ENCODE measurements at places on chromosomes 3 and 15.

- DNase-seq, result no peak
Measured at GRCh38 chr15:70494852-70495571, 268.3 kb downstream of the UACA start.

DNA sequence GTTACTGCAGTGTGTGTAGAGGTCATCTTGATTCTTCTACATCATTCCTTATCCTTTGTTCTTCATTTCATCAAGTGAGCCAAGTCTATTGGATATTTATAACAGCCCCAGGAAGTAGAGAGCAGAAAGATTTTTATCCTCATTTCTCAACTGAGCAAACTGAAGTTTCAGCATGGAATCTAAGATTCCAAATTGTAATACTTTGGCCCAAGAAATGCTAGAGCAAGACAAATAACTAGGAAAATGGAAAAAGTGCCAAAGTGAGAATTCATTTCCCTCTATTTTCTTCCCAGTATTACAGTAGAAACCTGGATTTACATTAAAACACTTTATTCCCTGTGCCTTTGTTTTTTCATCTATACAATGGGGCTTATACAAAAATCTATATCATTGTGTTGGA is 346.8 kb downstream of the ARPP21 start:
- DNase-seq, result no peak

DNA sequence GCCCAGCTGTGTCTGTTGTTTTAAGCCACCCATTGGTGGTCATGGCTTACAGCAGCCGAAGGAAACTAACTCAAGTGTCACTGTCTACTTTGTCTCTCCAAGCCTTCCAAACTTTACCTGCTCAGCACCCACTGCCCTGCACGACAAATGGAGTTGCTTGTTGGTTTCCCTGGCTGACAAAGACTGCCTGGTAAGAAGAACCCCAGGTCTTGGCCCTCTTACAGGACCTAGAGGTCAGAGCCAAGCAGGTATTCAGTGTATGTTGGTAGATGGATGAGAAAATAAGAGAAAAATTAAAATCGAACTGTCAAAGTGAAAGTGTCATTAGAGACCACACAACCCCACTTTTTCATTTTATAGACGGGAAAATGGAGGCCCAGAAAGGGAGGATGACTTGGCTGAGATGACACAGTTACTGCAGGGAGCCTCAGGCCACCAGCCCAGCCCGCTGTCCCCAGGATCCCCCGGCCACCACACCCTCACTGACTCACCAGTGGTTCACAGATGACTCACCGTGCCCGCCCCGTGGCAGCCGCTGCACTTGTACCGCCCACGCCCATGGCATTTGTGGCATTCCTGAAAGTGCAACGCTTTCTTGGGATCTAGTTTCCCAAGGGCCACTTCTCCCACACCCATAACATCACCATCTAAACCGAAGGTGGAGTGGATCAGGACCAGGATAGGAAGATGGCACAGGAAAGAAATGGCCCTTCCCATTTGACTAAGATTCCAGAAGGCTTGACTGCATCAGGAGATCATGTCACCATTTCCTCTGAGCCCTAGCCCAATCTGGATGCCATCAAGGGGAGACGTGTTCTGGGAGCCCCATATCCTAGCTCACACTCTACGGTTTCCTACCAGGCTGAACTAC is 15.2 kb downstream of the SSUH2 start:
- no peak for DNase-seq

- DNase-seq, result no peak
Measured at GRCh38 chr15:31442699-31443111, 116.1 kb downstream of the KLF13 start.

- DNase-seq, result no peak
Measured at GRCh38 chr3:129535075-129535474, 6.6 kb downstream of the RHO start.

DNA sequence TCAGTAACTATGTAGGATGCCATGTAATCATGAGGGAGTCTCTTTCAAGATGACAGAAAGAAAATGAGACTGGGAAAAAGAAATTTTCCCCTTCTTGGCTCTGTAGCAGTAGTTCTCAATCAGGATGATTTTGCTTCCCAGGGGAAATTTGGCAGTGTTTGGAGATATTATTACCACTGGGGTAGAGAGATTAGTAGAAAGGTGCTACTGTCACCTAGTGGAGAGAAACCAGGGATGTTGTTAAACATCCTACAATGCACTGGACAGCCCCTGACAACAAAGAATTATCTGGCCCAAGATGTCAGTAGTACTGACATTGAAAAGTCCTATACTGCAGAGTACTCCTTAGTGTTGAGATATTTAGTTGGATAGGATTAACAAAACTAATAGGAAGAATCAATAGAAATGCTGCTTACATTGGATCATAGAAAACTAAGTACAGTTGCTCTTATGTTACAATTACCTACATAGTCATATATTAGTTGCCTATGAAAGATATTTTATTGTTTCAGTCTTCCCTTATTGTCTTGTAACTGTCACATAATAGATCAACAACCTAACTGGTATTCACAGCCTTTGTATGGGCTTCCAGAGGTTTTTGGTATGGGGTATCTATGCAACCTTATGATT is 433.3 kb downstream of the RAP2B start:
- no peak for DNase-seq

DNA sequence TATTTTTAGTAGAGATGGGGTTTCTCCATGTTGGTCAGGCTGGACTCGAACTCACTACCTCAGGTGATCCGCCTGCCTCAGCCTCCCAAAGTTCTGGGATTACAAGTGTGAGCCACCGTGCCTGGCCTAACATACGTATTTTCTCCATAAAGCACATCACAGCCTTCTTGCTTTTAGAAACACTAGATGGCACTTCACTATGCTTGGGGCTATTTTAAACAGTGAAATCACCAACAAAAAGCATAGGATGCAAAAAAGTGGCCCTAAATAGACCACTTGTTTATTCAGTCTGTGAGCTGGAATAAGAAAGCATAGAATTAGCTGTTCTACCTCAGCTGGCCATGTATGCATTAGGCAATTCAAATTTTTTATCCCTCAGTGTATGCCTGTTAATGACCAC is 46.0 kb downstream of the PRICKLE2 start:
- DNase-seq, result no peak

GRCh38 chr3:49841126-49841696 is 15.2 kb downstream of the TRAIP start:
- DNase-seq, result peak; percentile 64

GRCh38 chr3:192816351-192816750 is 89.0 kb upstream of the FGF12 start:
- peak; percentile 14 for DNase-seq

DNA sequence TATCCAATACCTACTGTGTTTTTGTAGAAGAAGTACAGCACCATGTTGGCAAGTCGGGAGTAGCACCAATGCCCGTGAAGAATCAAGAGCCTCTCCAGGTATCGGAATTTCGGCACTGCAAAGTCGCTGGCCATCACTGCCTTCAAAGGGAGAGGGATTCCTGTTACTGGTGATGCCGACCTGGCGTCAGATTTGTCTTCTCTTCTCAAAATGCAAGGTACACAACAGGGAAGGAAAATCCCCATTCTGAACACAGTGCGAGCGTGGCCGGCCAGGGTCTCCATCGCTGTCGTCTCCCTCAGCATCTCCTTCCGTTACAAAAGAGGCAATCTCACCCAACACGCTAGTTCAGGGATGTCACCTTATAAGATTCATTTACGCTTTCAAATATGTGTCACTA is 175.4 kb downstream of the ATP10A start:
- no peak for DNase-seq

- peak; percentile 38 for DNase-seq
Measured at GRCh38 chr15:48112242-48112641, 8.5 kb upstream of the SLC24A5 start.
